ENCODE measurements at places on chromosomes 2 and 18.

GRCh38 chr18:34525244-34525643, 184.9 kb upstream of the DTNA start:
- DNase-seq: no peak

GRCh38 chr18:8706791-8707555, 1.6 kb downstream of the MTCL1 start:
- peak; percentile 90 for DNase-seq

DNA sequence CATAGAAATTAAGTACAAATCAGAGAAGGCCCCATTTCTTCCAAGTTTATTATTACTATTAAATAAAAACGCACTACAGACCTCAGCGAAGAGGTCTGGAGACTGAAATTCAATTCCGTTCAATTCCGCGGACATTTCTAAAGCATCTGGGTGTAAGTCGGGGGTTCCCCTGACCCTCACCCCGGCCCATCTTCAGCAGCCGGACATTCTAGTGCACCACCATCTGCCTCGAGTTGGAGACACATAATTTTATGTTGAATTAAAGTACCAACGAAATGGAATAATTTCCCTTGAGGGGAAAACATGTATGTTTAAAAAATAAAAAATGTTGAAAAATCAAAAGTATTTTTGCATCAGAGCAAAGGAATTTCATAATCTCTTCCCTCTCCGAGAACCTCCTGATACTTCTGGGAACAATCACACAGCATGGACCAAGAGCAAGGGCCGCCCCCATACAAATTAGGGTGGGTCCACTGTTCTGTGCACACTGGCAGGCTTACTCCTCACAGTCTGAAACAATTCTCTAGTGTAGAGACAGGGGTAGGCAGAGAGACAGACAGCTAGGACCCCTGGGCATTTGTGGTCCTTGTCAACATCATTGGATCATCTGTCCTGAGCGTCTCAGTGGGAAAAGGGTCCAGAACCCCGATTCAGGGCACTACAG, 29.3 kb downstream of the MBP start:
- DNase-seq: no peak

DNA sequence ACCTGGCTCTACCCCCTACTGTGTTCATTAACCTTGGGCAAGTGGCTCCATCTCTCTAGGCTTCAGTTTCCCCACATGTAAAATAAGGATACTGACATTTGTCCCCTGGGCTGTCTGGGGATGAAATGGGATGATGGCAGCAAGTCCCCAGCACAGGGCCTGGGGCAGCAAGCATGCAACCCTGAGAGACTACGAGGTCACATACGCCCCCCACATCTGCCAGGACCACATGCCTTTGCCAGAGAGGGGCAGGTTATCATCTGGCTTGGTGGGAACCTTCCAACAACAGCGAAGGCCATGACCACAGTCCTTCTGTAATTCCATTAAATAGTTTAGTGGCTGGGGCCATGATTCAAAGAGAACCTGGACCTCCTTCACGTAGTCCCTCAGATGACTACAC, 145.9 kb upstream of the REV1 start:
- DNase-seq: no peak

- no peak for DNase-seq
Measured at GRCh38 chr2:12507295-12507694, 209.4 kb upstream of the TRIB2 start.

- no peak for DNase-seq
Measured at GRCh38 chr2:39851251-39851650, 72.2 kb upstream of the THUMPD2 start.

Measured in mesendoderm (in vitro differentiated cells).